ENCODE measurements at places on chromosomes 2 and 18. TPM values are rescaled to one million over a fixed set of nuclear protein-coding genes. Genes with fewer than 3 reads are reported as not detected.

RPRM gene
- not detected for total RNA-seq

CTLA4 gene
- 109 TPM for total RNA-seq

RESP18 gene
- total RNA-seq: not detected

OBSL1 gene
- total RNA-seq: 0.67 TPM

DNA sequence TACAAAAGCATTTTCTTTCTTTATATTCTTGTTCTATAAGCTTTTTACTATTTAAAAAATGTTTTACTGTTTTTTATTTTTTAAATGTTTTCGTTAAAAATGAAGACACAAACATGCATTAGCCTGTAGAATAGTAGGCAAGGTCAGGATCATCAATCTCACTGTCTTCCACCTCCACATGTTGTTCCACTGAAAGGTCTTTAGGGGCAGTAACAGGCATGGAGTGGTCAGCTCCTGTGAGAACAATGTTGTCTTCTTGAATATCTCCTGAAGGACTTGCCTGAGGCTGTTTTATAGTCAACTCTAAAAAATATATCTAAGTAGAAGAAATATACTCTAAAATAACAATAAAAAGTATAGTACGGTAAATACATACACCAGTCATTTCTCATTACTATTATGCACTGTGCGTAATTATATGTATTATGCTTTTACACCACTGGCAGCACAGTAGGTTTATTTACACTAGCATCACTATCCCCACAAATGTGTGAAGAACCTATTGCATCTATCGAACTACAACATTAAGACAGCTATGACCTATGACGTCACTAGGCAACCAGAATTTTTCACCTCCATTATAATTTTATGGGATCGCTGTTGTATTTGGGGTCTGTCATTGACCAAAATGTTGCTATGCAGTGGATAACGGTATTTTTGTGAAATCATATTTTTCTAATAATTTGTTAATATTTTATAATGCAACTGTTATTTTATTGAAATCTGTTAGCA, 764.3 kb downstream of the METTL4 start:
- no peaks in the 10 kb centered on the region for H3K27me3 ChIP-seq
- H3K4me1 ChIP-seq: no peaks in the 10 kb centered on the region
- no peak overlapping the region for H3K4me3 ChIP-seq
- DNase-seq: no peak

GRCh38 chr2:163647300-163647699, 88.5 kb downstream of the FIGN start:
- no peaks in the 10 kb centered on the region for H3K27me3 ChIP-seq
- H3K36me3 ChIP-seq: no peaks in the 10 kb centered on the region
- no peak overlapping the region for H3K27ac ChIP-seq
- DNase-seq: no peak
- no peaks in the 10 kb centered on the region for H3K4me1 ChIP-seq

DNA sequence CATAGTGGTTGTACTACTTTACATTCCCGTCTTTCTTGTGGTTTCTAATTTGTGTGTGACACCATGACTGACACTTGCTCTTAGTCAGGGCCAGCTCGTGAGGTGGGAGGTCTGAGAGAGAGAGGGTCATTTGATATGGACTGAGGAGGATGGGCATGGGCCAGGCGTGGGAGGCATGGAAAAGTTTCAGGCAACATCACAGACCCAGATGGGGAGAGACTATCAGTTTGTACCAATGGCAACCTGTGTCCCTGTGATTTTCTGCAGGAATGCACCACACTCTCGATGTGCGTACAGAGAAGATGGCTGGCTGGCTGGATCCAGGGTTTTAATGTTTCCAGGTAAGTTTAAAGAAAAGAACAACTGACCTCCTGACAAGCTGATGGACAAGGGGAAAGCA, 273.6 kb downstream of the CYRIA start:
- H3K4me3 ChIP-seq: no peak overlapping the region
- no peaks in the 10 kb centered on the region for H3K4me1 ChIP-seq
- no peaks in the 10 kb centered on the region for H3K36me3 ChIP-seq
- DNase-seq: no peak

DNA sequence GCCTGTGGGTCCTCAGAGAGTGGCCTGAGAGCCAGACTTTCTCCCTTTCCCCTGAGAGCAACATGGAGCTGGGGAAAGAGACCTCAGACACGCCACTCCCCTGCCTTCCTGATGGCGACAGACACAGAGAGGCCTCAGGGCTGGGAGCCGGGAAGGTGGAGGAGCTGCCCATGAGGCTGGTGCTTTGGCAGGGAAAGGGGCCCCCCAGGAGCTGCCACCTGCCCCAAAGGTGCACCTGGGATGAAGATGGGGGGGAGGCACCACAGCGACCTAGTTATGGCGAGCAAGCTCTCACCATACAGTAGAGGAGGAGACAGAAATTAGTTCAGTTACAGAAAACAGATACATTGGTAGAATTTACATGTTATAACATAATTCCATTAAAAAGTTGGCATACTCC, 80.7 kb upstream of the PXDN start:
- H3K27me3 ChIP-seq: peaks cover 30% of the 10 kb centered on the region
- H3K4me3 ChIP-seq: no peak overlapping the region
- no peak for DNase-seq
- H3K27ac ChIP-seq: no peak overlapping the region
